ENCODE measurements at places on chromosomes 4 and X.

DNA sequence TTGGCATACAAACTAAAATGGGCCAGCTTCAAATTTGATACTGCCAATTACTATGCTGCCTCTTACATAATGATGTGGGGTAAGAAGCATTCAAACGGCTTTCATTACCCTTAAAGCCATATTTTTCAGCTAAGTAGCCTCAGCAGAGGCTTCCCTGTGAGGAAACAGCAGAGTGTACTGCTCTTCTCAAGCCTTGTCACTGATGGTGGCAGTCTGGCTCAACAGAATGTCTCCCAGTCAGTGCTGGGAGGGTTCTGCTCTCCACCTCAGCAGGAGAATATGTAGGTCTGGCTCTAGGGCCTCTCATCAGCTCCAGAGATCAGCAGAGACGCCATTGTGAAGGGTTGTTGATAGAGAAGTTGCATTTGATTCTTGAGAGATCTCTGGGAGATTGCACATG lies 44.6 kb upstream of the MBNL3 start:
- H3K4me1 ChIP-seq = peaks cover 2% of the 10 kb centered on the region
- no peak for DNase-seq
- H3K27me3 ChIP-seq = peaks cover 10% of the 10 kb centered on the region
- H3K36me3 ChIP-seq = peaks cover 2% of the 10 kb centered on the region
- H3K27ac ChIP-seq = no peak overlapping the region

DNA sequence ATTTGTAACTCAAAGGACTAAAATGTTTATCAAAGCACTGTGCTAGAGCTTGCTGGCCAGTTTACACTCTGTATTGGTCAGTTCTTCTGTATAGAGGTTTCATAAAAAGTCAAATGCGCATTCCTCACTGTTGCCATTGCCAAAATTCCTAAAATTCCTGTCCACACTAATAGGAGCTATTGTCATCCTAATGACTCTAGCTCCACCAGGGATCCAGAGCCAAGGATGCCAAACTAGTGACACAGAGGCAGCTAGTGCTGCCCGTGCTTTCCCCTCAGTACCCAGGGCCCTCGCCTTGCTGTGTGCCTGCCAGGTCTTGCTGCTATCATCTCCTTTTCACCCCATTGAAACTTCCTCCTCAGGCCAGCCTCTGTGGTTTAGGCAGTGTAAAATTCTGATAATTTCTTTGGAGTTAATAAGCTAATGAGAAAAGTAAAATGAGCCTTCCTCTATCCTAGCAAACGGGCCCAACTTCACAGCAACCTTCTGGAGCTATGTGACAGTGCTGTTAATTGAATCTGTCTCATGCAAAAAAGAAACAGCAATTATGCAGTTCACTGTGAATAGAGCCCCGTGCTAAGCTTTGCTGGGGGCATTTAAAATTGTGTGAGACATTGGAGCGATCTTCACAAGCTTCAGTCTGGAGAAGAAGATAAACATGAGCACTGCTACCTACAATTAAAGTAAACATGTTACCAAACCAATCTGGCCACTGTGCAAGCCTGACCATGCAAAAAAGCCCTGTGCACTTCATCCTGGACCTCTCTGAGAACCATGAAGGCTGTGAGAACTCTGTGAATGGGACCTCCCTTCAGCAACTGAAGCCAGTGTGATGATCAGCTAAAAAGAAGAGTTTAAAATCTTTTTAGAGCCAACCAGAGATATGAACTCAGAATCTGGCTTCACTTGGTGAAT lies 43.1 kb upstream of the FGF2 start:
- no peak overlapping the region for H3K4me3 ChIP-seq
- H3K27me3 ChIP-seq = peaks cover 22% of the 10 kb centered on the region
- peaks cover 4% of the 10 kb centered on the region for H3K4me1 ChIP-seq
- H3K27ac ChIP-seq = no peak overlapping the region
- DNase-seq = no peak
- no peaks in the 10 kb centered on the region for H3K36me3 ChIP-seq

DNA sequence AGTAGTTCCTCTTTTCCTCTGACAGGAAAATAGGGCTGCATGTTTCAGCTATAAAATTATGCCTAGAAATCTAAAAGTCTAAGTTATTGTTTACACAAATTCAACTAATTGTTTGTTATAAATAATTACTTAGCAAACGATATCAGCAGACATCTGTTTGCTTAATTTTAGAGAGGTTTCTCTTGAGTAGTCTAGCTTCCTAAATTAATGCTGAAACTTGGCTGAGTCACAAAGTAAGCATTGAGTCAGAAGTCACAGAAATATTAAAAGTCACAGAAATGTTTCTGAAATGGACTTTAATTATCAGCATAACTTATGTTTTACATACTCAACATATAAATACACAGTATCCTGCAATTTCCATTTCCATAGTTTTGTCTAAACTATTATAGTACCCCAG lies 1044.0 kb downstream of the CCSER1 start:
- H3K36me3 ChIP-seq = no peaks in the 10 kb centered on the region
- no peak for DNase-seq
- no peak overlapping the region for H3K4me3 ChIP-seq
- no peaks in the 10 kb centered on the region for H3K4me1 ChIP-seq
- H3K27me3 ChIP-seq = no peaks in the 10 kb centered on the region
- no peak overlapping the region for H3K27ac ChIP-seq

DNA sequence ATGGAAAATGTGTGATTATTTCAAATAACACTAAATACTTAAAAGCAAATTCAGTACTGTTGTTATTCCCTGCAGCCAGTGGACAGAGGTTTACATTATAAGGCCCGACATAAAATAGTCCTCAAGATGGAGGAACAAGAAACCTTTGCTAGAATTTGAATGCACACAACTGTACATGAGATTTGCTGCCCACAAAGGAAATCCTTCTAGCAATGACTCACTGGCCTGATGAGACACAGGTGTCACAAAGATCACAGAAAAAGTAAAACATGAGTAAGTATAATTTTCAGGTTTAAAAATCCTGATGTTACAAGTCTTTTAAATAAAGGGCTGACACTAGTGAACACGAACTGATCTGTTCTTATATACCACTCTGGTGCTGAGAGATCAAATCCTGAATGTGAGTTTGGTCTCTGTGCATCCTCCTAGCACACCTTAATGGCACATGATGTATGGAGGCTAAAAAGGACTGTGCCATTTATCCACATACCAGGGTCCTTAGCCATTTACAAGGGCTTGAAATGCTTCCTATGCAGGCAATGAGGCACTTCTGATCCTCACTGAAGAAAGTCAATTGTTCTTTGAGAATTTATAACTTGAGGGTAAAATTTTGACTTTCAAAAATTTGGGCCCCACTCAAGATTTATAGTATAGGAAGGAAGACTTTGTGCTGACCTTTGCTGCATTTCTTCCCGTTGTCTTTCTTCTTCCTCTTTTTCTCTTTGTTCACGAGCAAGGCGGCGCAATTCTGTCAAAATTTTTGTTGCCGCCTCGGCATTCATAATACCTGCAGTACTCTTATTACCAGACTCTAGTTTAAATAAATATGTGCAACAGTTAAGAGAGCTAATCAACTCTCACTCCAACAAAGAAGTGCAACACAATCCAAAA lies 23.0 kb downstream of the MAP7D3 start:
- H3K27ac ChIP-seq = no peak overlapping the region
- H3K4me3 ChIP-seq = no peak overlapping the region
- H3K4me1 ChIP-seq = peaks cover 7% of the 10 kb centered on the region
- H3K27me3 ChIP-seq = no peaks in the 10 kb centered on the region
- DNase-seq = no peak

- DNase-seq = no peak
- no peaks in the 10 kb centered on the region for H3K27me3 ChIP-seq
- H3K4me3 ChIP-seq = no peak overlapping the region
- H3K36me3 ChIP-seq = no peaks in the 10 kb centered on the region
- no peak overlapping the region for H3K27ac ChIP-seq
These were observed 168.5 kb upstream of the ATOH1 start for GRCh38 chr4:93660036-93660435.

GRCh38 chr4:7197910-7198309 lies 5.6 kb downstream of the SORCS2 start:
- peaks cover 2% of the 10 kb centered on the region for H3K36me3 ChIP-seq
- H3K27ac ChIP-seq = no peak overlapping the region
- peaks cover 72% of the 10 kb centered on the region for H3K27me3 ChIP-seq
- H3K4me1 ChIP-seq = no peaks in the 10 kb centered on the region

GRCh38 chrX:67777148-67777547 lies 233.3 kb downstream of the AR start:
- H3K27ac ChIP-seq = no peak overlapping the region
- peaks cover 2% of the 10 kb centered on the region for H3K4me1 ChIP-seq
- no peaks in the 10 kb centered on the region for H3K36me3 ChIP-seq
- H3K4me3 ChIP-seq = no peak overlapping the region
- DNase-seq = no peak

- H3K27me3 ChIP-seq = peaks cover 19% of the 10 kb centered on the region
- H3K27ac ChIP-seq = no peak overlapping the region
- DNase-seq = no peak
- no peaks in the 10 kb centered on the region for H3K4me1 ChIP-seq
- no peak overlapping the region for H3K4me3 ChIP-seq
- no peaks in the 10 kb centered on the region for H3K36me3 ChIP-seq
These were observed 116.7 kb upstream of the CXCL13 start for GRCh38 chr4:77488882-77489281.

DNA sequence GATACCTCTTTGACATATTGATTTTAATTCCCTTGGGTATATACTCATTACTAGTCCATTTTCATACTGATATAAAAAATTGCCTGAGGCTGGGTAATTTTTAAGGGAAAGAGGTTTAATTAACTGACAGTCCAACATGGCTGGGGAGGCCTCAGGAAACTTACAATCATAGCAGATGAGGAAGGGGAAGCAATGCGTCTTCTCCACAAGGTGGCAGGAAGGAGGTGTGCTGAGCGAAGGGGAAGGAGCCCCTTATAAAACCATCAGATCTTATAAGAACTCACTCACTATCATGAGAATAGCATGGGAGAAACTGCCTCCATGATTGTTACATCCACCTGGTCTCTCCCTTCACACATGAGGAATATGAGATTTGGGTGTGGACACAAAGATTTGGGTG lies 42.4 kb downstream of the MSX1 start:
- H3K36me3 ChIP-seq = peaks cover 2% of the 10 kb centered on the region
- DNase-seq = no peak
- H3K27me3 ChIP-seq = peaks cover 42% of the 10 kb centered on the region
- no peaks in the 10 kb centered on the region for H3K4me1 ChIP-seq
- H3K27ac ChIP-seq = no peak overlapping the region

GRCh38 chr4:22385611-22386011 lies 130.3 kb downstream of the ADGRA3 start:
- DNase-seq = no peak
- H3K27me3 ChIP-seq = no peaks in the 10 kb centered on the region
- no peak overlapping the region for H3K4me3 ChIP-seq
- H3K4me1 ChIP-seq = no peaks in the 10 kb centered on the region
- H3K27ac ChIP-seq = no peak overlapping the region
- H3K36me3 ChIP-seq = no peaks in the 10 kb centered on the region

GRCh38 chr4:1948892-1949436 lies 59.8 kb downstream of the NELFA start:
- no peaks in the 10 kb centered on the region for H3K36me3 ChIP-seq
- no peak overlapping the region for H3K4me3 ChIP-seq
- H3K27ac ChIP-seq = no peak overlapping the region
- H3K27me3 ChIP-seq = no peaks in the 10 kb centered on the region
- DNase-seq = no peak
- H3K4me1 ChIP-seq = no peaks in the 10 kb centered on the region

- H3K4me1 ChIP-seq = peaks cover 5% of the 10 kb centered on the region
- no peaks in the 10 kb centered on the region for H3K27me3 ChIP-seq
- H3K36me3 ChIP-seq = no peaks in the 10 kb centered on the region
- peak; percentile 38 for DNase-seq
These were observed at the start of gene CCNB3 for GRCh38 chrX:50204364-50204899. Gene CCNB3, plus strand, starts transcription at chrX:50204765. Its CDS starts 80,399 bp downstream, at chrX:50285164.

- no peaks in the 10 kb centered on the region for H3K4me1 ChIP-seq
- H3K27me3 ChIP-seq = peaks cover 19% of the 10 kb centered on the region
- H3K27ac ChIP-seq = no peak overlapping the region
- no peak for DNase-seq
- no peak overlapping the region for H3K4me3 ChIP-seq
These were observed 61.6 kb upstream of the BTC start for GRCh38 chr4:74855879-74856278.

DNA sequence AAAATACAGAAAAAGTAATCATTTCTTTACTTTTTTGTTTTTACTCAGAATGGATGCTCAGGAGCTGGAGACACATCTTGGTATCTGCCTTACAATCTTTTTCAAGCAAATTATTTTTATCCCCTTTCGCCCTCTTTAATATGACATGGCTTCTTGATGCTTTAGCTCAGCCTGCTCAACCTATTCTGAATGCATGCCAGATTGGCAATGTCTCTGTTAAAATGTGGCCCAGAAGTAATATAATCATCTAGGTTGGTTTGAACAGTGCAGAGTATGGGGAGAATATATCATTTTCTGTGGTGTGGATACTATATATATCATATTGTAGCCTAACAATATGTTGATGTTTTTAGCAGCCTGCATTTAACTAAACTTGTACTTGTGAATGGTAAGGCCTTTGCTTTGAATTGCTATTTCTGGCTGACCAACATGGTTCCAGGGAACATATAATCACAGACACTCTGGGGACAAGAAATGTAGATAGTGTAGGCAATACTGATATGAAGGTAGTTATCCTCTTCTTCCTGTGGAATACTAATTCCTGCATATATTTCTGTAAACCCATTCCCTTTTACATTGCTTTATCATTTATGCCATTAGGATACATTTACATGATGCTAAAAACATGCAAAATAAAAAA lies 282.7 kb downstream of the PPP3CA start:
- H3K4me1 ChIP-seq = peaks cover 9% of the 10 kb centered on the region
- no peak overlapping the region for H3K27ac ChIP-seq
- no peak for DNase-seq
- H3K4me3 ChIP-seq = no peak overlapping the region
- peaks cover 3% of the 10 kb centered on the region for H3K36me3 ChIP-seq

- no peak overlapping the region for H3K27ac ChIP-seq
- no peak overlapping the region for H3K4me3 ChIP-seq
- no peaks in the 10 kb centered on the region for H3K36me3 ChIP-seq
- peaks cover 29% of the 10 kb centered on the region for H3K27me3 ChIP-seq
- H3K4me1 ChIP-seq = peaks cover 5% of the 10 kb centered on the region
These were observed 46.7 kb downstream of the C4orf46 start for GRCh38 chr4:158624889-158625478.

DNA sequence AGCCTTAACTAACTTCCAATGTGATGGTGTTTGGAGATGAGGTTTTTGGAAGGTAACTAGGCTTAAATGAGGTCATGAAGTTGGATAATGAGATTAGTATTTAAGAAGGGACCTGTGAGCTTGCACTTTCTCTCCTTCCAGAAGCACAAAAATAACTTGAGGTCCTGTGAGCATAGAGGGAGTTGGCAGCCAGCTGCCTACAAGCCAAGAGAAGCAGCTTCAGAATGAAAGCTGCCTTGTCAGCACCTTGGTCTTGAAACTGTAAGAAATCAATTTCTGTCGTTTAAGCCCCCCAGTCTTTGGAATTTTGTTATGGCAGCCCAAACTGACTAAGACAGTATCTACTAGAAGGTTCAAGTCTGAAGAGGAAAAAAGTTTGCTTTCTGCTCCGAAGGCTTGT lies 280.2 kb upstream of the GALNTL6 start:
- H3K27me3 ChIP-seq = no peaks in the 10 kb centered on the region
- H3K27ac ChIP-seq = no peak overlapping the region
- no peak for DNase-seq
- H3K4me1 ChIP-seq = no peaks in the 10 kb centered on the region
- no peaks in the 10 kb centered on the region for H3K36me3 ChIP-seq
- H3K4me3 ChIP-seq = no peak overlapping the region

- peaks cover 7% of the 10 kb centered on the region for H3K36me3 ChIP-seq
- peaks cover 6% of the 10 kb centered on the region for H3K4me1 ChIP-seq
- no peaks in the 10 kb centered on the region for H3K27me3 ChIP-seq
- no peak for DNase-seq
- no peak overlapping the region for H3K4me3 ChIP-seq
- H3K27ac ChIP-seq = no peak overlapping the region
These were observed 52.1 kb downstream of the TMEM165 start for GRCh38 chr4:55447831-55448230.
